ENCODE measurements at places on chromosomes 11 and 22. TPM values are rescaled to one million over a fixed set of nuclear protein-coding genes. Genes with fewer than 3 reads are reported as not detected.

DNA sequence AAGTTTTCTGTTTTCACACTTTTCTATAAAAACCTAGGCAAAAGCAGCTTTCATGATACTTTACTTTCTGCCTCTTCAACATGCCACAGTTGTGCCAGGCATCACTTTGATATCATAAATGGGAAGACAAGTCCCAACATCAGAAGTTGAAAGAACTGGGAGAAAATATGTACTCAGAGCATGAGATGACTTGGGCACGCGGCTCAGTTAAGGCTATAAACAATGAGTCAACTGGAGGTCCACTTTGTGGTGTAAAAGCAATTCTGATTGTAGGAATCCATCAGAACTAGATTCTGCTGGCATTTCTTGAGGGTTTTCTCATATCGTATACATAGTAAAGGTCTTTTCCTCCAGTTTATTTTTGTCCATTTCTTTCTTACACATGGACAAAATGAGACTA is 109.7 kb upstream of the USP47 start:
- DNase-seq: no peak

SERHL2 gene
- 10.4 TPM for polyA plus RNA-seq

- no peak for DNase-seq
These were observed 27.9 kb downstream of the SHANK3 start for GRCh38 chr22:50700387-50701075.

- DNase-seq: no peak
These were observed 148.1 kb downstream of the FBXO7 start for GRCh38 chr22:32622744-32623110.

SEC14L6 gene
- 16.3 TPM for polyA plus RNA-seq

MIAT gene
- 0.68 TPM for polyA plus RNA-seq

DNA sequence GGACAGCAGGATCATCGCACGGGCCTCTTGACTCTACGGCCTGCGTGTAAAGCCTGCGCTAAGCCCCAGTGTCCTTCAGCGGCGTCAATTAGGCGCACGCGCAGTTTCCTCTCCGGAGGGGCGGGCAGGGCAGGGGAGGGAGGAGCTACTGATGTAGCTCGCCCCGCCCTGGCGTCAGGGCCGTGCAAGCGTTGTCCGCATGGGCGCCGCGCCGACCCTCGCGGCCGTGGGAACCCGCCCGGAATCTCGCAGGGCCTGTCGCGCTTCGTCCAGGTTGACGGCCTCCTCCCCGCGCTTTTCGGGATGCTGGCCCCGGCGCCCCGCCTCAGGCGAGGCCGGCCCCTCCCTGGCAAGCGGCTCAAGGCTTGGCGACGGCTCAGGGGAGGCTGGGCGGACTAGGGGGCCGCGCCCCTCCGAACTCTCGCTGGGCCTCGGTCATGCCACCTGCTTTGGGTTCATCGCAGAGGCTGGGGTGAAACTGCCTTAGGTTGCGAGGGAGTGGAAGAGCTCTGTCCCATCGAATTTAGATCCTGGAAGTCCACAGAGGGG is 61.1 kb downstream of the ST3GAL4 start:
- DNase-seq: peak; percentile 83

- DNase-seq: peak; percentile 35
These were observed at the start of gene TRIM34 for GRCh38 chr11:5624489-5625279. Gene TRIM34 (plus strand): TSS chr11:5625001. CDS start chr11:5632332, 7,331 bp downstream.
